GM12892 (cell line): ENCODE measurements at places on chromosomes 5 and 9.
A peak's percentile ranks its signal among the peaks of the same experiment; 100 is the strongest.

DNA sequence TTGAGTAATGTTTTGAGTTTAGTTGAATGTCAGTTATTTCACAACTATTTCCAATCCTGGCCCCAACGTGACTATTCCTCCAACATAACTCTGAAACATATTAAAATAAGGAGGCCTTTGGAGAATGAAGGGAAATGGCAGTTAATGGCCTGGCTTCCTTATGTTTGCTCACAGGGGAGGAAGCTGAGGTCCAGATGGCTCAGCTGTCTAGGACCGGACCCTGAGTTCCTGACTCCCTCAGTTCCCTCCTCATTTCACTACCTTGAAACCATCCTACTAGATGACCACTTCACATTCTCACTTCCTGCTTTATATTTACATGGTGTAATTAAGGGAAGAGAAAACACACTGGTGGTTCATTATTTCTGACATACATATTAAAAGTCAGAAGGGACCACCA lies 6.6 kb downstream of the OTULINL start:
- no peak for DNase-seq

DNA sequence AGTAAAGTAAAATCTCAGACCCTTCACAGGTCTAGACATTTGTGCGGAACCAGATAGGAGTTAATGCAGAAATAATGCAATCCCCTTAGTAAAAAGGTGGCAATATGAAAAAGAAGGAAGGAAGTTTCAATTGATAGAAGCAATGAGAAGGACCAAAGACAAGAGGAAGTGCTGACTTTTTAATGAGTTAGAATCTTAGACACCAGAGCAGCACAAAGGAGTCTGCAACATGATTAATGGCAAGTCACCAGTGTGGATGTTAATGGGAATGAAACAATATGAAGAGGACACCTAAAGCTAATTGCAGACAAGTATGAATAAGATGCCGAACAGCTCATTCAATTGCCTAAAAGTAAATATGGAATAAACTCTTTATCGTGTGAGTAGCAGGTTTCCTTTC lies 50.9 kb downstream of the MEGF9 start:
- DNase-seq, result no peak

DNA sequence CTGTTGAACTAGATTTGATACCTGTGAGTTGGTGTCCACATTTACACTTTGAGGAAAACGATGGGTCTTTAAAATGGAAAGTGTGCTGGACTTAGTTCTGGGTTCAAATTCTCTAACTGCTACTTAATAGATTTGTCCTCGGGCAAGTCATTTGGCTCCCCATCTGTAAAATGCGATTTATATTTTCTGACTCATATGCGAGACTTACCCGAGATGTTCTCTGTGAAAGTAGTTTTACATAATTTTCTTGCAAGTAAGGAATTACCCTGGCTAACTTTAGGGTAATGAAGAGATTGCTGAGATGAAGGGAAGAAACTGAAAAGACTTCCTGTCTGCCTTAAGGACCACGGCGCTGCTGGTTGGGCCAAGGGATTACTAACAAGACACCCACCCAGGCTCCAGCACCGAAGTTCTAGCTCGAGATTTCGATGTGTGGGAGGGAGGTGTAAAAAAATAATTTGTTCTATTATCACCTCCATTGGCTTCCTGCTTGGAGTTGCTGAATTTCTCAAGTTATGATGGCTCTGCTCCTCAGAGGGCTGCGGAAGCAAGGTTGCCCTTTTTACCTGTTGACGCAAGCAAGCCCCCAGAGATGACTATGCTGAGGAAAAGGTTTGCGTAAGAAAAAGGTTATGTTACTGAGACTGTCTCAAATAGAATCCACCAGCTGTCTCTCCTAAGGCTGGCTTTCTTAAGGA lies 24.1 kb downstream of the PCSK1 start:
- DNase-seq, result no peak

DNA sequence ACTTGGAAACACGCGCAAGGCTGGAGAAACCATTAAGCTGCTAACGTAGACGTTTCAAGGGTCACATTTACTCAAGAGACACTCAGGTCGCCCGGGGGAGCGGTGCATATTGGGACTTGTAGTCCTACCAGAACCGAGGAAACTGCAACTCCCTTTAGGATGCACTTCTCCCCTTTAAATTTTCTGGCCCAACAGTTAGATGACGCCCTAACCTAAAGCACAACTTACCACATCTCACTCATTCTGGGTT lies 384 bp upstream of the DMXL1 start:
- peak; percentile 14 for DNase-seq

GRCh38 chr9:5846096-5846495 lies 13.2 kb upstream of the ERMP1 start:
- DNase-seq, result no peak

GRCh38 chr9:127809540-127810377 lies 7.1 kb downstream of the FPGS start:
- no peak for DNase-seq

DNA sequence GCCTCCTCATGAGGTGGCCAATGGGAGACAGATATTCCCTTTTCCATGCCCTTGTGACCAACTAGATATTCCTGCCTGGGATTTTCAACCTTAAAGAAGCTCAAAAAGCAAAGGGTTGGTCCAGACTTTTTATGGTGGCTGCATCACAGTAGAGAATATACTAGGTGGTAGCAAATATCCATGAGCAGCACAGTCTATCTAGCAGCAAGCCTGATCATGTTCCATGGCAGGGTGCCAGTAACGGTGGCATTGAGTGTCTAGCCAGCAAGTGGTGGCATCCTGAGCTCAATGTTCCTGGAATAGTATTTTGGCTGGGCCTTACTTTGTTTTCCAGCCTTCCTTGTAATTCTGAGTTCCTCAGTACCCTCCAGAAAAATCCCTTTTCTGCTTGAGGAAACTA lies 25.8 kb downstream of the CDC25C start:
- no peak for DNase-seq

- DNase-seq, result no peak
Measured at GRCh38 chr5:154268073-154268472, 77.5 kb downstream of the GALNT10 start.

DNA sequence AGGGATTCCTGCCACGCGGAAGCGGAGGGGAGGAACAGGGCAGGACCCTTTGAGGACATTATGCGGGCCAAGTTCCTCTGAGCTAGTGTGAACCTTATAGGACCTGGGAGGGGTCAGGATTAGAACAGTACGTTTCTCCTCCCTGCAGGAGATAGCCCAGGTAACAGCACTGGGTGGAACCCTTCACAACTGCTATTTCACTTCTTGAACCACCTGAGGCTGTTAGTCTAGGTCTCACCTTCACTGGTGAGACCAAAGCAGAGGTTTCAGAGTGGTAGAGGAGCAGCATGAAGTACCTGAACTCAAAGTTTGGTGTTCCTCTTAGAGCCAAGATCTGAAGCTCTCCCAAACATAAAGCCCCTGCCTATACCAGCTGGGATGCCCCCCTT lies 832 bp downstream of the EIF4EBP3 start:
- no peak for DNase-seq

DNA sequence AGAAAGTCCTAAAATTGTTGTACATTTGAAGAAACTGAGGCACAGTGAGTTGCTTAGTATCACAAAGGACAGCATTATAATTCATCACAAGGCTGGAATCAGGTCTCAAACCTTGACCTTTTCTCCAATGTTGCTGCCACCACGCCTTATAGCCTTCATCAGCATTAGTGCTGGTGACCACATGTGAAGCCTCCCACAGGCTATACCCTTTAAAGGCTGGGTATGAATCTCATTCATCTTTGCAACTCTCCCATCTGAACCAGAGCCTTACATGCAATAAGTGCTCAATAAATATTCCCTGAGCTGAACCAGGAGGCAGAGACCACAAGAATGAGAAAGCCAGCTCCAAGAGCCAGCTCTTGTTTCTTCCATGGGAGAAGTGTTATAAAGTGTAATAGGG lies 104.7 kb downstream of the SPOCK1 start:
- DNase-seq, result no peak

- no peak for DNase-seq
Measured at GRCh38 chr5:172322028-172322965, 38.7 kb upstream of the UBTD2 start.

GRCh38 chr5:139634541-139634940 lies 13.6 kb upstream of the CXXC5 start:
- DNase-seq, result no peak

GRCh38 chr9:115673599-115673998 lies 480.0 kb upstream of the PAPPA start:
- no peak for DNase-seq

DNA sequence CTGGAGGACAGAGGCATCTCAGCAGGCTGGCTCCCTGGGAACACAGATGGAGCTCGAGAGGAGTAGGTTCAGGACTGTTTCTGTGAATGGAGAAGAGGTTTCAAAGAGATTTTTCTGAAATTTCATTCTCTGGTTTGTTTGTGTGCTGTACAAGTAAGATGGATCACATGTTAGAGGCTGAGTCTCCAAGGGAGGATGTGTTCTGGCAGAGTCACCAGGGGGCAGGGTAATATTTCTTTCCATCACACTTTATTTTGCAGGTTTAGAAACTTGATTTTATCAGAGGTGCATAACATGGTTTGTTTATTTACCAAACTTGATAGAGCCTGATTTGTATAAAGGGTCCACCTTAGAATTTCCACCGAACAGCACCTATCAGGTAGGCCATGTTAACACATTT lies 69.2 kb upstream of the ARL15 start:
- no peak for DNase-seq

GRCh38 chr9:97502222-97502983 lies 937 bp downstream of the TMOD1 start:
- DNase-seq, result peak; percentile 45
